Left renal pelvis (tissue), 4 donors: ENCODE measurements at places on chromosomes 4 and X. TPM values are rescaled to one million over a fixed set of nuclear protein-coding genes. Genes with fewer than 3 reads are reported as not detected.

The SYTL4 gene
- polyA plus RNA-seq: 22.8 TPM

The DSPP gene
- polyA plus RNA-seq: not detected

The ACE2 gene
- polyA plus RNA-seq: 33.0 TPM

The CT55 gene
- polyA plus RNA-seq: not detected

GRCh38 chr4:41632481-41633073 lies 94.6 kb downstream of the LIMCH1 start:
- DNase-seq: no peak

- DNase-seq: no peak
These were observed 11.0 kb upstream of the CXCL2 start for GRCh38 chr4:74109870-74110605.

GRCh38 chr4:108878806-108879205 lies 116.0 kb upstream of the ETNPPL start:
- no peak for DNase-seq

DNA sequence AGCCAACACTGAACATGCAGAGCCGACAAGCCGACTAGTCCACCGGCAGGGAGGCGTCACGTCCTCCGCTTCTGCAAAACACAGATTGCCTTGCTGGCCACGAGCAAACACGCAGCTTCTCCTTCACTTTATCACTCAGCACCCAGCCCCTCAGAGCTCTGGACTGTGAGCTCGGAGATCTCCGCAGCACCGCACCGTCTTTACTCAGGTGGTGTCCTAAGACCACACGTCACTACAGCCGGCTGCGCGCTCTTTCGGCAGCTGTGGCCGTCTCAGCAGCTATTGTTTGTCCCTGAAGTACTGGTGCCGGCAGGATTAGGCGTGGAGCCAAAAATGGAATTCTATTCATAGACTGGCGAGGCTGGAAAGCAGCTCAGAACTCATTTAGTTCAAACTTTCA lies 72.0 kb downstream of the FAT1 start:
- no peak for DNase-seq

- DNase-seq: no peak
These were observed 90.7 kb upstream of the PCDH18 start for GRCh38 chr4:137623013-137623412.

GRCh38 chr4:149708513-149709130 lies 107.0 kb downstream of the IQCM start:
- no peak for DNase-seq

DNA sequence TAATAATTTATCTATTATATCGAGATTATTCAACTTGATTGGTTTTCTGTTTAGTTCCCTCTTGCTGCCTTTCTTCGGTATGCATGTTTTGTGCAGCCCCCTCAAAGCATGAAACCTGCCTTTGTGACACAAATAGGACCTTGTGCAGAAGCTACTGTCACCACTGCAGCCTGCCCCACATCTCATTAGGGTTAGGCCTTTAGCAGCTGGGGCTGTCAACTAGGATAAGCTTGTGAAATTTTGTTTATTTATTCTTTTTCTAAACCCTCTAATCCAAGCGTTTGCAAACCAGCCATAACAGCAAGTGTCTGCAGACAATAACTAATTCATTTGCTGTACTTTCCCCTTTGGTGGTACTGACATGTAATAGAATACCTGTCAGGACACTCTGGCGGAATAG lies 258.9 kb downstream of the RCHY1 start:
- no peak for DNase-seq

GRCh38 chrX:12973561-12974304 lies 1.2 kb upstream of the TMSB4X start:
- DNase-seq: no peak

DNA sequence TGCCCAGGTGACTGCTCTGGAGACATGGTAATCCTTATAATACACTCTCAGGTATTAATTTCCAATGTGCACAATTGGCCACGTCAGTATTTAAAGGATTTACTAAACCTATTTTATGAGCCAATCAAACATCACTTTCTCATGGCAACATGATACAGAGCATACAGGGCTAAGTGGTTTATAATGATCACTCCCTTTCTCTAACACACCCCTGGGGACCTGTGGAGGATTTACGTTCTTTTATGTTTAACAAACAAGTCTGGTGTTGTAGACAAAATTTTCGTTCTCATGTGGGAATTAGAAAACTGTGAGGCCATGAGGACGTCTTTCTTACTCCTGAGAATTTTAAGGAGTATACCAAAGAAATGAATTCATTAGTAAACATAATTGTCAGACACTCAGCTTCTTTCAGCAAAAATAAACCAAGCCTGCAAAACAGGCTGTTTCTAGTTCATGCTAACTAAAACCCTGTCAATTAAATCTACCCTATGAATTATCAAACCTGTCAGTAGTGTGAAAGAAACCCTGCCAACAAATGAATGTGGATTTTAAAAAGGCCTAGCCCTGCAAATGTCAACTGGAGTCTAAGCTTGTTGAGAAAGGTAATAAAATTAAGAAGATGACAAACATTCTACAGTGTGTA lies 155.8 kb downstream of the PDGFC start:
- DNase-seq: no peak

GRCh38 chr4:146214238-146214637 lies at the start of gene REELD1:
TSS of gene REELD1 (plus strand) at chr4:146214538. CDS start at chr4:146216953, 2,415 bp downstream.
- DNase-seq: no peak
